HuH-7 (cell line): ENCODE measurements at places on chromosomes 2 and 18.
A peak's percentile ranks its signal among the peaks of the same experiment; 100 is the strongest.

DNA sequence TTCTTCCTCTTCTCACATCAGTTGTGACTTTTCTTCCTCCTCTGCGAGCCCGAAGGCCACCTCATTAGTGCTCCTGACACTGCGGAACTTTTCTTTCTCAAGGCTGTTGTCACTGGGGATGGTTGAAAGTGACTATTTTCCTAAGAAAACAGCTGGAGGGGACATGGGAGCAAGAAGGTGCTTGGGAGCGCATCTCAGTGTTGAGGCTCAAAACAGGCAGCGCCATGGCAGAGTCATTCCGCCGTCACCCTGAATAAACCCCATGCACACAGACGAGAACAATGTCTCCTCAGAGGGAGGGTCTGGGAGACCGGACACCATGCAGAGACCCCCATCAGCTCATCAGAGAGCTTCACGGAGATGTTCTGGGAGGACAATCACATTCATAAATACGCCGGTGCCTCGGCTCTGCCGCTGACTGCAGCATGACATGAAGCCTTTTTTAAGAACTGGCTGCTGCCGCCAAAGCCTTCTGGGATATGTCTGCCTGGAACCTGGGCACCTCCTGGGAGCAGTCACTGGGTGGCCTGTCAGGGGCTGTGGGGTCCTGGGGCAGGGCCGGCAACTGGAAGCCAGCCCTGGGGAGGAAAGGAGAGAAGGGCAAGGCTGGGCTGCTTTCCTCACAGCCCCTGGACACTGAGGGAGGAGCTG, 19.2 kb downstream of the ATOH8 start:
- no peak for DNase-seq

GRCh38 chr2:44869761-44870160, 71.7 kb upstream of the SIX3 start:
- no peak for DNase-seq

DNA sequence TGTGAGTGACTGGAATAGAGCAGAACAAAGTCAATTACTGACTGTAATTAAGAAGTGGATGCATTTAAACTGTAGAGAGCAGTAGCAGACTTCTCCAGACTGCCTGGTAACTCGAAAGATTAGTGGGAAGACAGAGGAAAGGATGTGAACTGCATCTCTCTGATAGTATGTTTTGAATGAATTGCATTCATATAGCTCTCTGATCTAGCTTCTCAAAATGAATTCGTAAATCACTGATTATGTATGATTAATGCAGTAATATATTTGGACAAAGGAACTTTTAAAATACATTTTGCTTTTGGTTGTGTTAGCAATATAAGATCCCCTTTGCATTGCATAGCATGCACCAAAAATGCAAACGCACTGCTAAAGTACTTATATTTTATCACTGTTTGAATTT, 304.0 kb downstream of the ARHGAP15 start:
- DNase-seq = no peak

DNA sequence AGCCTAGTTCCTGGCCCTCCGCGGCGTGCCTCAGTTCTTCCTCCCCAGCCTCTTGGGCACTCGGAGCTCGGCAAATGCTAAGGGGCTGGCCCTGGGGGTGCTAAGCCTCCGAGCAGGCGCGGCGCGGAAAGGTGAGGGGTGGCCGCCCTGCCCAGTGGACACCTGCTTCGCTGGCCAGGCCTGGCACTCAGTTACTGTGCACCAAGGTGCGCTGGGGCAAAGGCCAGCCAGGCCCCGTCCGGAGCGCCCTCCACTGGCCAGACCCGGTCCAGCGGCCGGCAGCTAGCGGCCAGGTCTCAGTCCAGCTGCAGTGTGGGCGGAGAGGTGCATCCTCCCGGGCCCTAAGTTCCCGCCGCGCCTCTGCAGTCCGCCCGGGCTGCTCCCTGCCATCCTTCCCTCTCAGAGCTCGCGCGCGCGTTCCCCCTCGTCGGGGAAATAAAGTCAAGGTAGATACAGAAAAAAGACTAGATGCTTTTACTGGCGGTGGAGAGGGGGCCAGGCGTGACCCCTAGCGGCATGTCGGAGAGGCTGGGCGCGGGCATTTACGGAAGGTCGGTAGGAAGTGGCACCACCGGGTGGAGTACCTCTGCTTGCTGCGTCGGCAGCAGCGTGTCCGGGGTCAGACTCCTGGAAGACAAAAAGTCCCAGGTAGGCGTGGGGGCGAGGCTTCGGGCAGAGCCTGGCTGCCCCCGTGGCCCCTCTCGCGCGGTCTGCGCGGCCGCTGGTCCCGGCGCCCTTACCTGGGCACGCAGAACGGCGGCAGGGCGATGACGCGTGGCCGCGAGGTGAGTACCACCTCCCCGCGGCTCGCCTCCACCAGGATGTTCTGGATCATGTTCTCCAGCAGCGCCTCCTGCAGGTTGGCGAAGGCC, 9.4 kb upstream of the CRYBA2 start:
- peak; percentile 95 for DNase-seq

DNA sequence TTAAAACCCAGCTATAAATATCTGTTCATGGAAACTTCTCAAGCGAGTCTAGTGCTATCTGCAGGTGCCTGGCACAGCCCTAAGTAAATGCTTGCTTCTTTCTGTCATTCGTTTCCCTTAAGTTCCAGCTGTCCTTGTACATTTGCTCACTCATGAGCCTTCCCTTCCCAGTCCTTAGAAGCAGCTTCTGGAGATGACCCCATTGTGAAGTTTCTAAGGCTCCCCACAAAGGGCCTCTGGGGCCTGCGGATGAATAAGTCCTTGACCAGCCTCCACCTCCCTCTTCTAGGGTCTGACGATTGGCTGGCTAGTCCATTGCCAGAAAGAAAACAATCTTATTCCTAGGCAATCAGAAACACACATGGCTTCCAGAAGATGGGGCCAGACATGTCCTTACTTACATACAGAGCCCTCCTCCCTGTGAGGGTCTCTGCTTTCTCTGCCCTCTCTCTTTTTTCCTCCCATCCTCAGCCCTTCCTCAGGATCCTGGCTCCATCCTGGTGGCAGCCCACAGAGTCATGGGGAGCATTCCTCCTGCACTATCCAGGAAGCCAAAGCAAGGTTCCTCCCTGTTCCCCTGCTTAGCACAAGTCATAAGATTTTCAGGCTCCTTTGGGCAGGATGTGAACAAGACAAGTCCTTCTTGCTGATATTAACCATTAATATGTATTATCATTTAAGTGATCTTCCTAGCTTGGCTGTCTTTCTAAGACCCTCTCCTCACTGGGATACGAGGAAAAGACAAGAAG, 87.3 kb downstream of the TNFRSF11A start:
- DNase-seq = no peak

DNA sequence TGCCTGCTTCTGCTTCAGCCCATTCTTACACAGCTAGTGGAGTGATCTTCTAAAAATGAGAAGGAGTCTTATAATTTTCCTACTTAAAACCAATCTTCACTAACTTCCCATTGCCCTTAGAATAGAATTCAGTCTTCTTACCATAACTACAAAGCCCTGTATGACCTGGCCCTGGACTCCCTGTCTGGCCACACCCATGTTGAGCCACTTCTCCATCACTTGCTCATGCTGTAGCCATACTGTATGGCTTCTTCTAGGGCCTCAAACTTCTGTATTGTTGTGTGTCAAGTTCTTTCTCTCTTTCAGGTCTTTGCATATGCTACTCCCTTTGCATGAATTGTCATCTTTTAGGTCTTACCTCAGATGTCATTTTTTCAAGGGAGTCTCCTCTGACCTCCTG, 11.2 kb downstream of the DGUOK start:
- DNase-seq = no peak

- DNase-seq = no peak
Measured at GRCh38 chr2:64858541-64859311, 130.5 kb upstream of the SLC1A4 start.

- DNase-seq = no peak
Measured at GRCh38 chr2:128416806-128417205, 98.1 kb upstream of the HS6ST1 start.

- no peak for DNase-seq
Measured at GRCh38 chr2:203688798-203689197, 17.6 kb upstream of the CD28 start.

DNA sequence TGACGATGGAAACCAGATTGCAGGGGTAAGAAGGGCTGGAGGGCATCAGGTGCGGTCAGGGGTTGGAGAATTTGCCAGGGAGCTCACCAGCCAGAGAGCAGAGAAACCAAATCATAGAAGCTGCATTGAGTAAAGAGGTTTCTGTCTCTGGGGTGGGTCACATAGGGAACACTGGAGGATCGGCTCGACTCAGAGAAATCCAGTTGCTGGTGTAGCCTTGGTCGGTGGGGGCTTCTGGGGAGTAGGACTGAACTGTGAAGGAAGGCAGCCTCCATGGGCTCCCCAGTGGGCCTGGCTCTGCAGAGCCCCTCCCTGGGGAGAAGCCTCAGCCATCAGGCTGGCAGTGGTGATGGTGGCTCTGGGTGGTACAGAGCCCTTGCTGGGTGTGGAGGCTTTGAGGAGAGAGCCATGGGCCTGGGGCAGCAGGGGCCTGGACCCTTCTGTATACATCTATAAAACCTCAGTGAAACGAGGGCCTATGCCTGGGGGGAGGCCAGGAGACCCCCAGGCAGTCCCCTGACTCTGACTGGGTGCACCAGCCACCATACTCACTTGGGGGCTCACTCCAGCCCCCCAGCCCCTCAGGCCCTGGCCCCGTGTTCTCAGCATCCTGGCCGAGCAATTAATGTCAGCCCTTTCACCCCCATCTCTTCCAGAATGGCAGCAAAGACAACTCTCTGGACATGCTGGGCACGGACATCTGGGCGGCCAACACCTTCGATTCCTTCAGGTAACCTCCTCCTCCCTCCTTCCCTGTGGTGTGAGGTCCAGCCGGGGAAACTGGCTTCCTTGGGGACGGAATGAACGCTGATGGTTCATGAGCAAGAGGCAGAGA, 124.5 kb downstream of the CTIF start:
- no peak for DNase-seq

- no peak for DNase-seq
Measured at GRCh38 chr2:16326711-16327300, 338.8 kb downstream of the CYRIA start.

GRCh38 chr18:26406324-26406723, 142.0 kb downstream of the KCTD1 start:
- DNase-seq = no peak

DNA sequence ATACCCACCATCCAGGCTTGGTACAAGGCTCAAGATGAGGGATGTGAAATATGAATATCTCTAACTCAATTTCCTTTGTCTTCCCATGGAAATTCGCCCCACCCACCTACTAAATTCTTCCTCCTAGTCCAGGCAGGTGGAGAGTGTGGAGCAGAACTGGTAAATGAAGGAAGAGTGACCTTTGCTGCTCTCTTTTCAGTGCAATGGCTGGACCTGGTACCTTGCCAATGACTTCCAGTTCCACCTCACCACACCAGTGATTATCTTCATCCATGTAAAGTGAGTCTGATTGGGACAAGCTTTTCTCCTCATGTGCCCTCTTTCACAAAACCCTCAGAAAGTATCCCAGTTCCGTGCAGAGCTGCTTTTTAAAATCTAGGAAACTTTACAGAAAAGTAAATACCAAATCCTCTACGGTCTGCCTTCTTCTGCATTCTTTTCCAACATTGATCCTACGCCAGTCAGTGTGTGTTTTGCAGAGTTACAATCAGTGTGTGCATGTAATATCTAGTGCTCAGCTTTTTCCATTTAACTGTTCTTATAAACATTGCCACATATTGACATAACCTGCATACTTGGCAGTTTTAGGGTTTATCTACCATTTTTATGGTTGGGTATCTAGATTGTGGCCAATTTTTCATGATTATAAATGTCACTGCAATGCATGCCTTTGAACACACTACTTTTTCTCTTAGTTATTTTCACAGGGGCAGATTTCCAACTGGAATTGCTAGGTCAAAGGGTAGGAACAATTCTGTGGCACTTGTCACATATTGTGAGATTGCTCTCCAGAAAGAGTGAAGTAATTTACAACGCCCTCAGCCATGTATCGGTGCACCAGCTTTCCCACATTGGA, 86.5 kb upstream of the SEC11C start:
- DNase-seq = no peak

- DNase-seq = no peak
Measured at GRCh38 chr2:169656164-169656563, 38.0 kb downstream of the CFAP210 start.

- DNase-seq = peak; percentile 84
Measured at GRCh38 chr2:219277703-219278654, 1.2 kb upstream of the DNAJB2 start.

DNA sequence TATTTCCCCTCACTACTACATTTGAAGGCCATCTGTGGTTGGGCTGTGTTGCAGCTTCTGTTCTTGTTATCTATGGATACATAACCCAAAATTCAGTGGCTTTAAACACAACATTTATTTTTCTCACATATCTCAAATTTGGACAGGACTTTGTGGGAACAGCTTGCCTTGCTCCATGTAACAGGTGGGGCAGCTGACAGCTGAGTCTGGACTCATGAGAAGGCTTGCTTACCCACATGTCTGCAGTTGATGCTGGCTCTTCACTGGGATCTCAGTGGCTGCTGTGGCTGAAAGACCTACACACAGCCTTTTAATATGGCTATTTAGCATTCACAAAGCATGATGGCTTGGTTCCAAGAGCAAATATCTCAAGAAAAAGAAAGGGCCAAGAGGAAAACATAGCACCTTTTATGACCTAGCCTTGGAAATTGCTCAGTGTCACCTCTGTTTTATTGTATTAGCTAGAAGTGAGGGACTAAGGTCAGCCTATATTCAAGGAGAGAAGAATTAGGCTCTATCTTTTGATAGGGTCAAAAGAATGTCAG, 296.8 kb upstream of the ZNF521 start:
- no peak for DNase-seq

GRCh38 chr2:97717613-97717995, 4.2 kb downstream of the ZAP70 start:
- no peak for DNase-seq

DNA sequence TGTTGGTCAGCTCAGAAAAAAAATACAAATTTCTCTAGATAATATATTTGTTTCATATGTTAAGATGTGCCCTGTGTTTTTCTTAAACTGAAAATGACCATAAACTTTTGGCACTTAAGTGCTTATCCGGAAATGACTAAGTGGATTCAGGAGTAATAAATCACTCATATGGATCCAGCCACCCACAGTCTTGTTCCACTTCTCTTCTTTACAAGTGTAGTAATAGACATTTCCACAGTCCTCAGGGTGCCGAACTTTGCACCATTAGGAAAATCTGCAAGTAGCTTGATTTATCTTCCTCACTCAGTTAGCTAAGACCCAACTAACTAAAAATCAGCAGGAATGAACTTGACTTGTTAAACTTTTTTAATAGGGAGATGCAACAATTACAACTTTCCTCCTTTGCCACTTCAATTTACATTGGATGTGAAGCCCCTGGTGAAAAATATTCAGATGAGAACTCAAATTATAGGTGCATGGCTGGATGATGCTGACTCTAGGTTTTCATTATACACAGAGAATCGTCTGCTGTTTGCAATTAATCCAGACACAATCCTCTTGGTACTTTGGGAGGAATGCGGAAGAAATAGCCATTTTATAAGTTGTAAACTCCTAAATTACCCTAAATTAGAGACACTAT, 322.5 kb downstream of the ARHGAP15 start:
- no peak for DNase-seq

GRCh38 chr2:45680351-45680967, 29.0 kb downstream of the PRKCE start:
- DNase-seq = peak; percentile 8

GRCh38 chr18:62399781-62400308, 74.7 kb downstream of the TNFRSF11A start:
- peak; percentile 49 for DNase-seq

- DNase-seq = no peak
Measured at GRCh38 chr2:168633200-168633599, 169.2 kb upstream of the NOSTRIN start.

- peak; percentile 29 for DNase-seq
Measured at GRCh38 chr2:226215902-226216503, 583.6 kb downstream of the IRS1 start.

- DNase-seq = no peak
Measured at GRCh38 chr2:191980483-191980882, 133.6 kb upstream of the CAVIN2 start.
